ENCODE measurements at places on chromosomes 4 and X.

GRCh38 chr4:141849778-141850177, 213.4 kb downstream of the IL15 start:
- DNase-seq = no peak

- no peak for DNase-seq
Observed at GRCh38 chrX:100294965-100295364, 115.1 kb downstream of the PCDH19 start.

DNA sequence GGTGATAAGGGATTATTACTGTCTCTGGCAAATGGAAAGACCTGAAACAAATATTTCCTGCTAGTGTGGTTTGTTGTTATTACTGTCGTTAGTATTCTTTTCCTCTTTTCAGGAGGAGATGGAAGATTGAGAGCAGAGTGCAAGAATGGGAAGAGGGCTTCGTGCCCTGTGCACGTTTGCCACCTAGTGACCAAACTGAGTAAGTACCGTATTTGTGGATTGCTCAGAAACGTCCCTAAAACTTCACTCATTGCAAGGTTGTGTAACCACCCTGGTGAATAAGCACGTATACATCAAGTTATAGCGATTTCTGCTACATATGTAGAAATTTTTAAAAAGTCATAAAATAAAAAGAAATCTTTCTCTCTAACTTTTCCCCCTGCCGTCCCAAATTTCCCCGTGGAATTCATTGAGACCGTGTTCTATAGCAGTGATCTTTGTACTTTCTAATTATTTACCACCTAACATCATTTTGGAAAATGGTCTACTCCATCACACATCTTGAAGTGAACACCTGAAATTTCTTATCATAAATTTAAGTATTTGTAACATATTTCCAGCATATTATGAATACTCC, 24.3 kb downstream of the LINC00632 start:
- DNase-seq = no peak

- DNase-seq = no peak
Observed at GRCh38 chr4:81874661-81875515, 403.2 kb upstream of the RASGEF1B start.

GRCh38 chrX:23952984-23953907, 45.4 kb downstream of the CXorf58 start:
- DNase-seq = no peak

DNA sequence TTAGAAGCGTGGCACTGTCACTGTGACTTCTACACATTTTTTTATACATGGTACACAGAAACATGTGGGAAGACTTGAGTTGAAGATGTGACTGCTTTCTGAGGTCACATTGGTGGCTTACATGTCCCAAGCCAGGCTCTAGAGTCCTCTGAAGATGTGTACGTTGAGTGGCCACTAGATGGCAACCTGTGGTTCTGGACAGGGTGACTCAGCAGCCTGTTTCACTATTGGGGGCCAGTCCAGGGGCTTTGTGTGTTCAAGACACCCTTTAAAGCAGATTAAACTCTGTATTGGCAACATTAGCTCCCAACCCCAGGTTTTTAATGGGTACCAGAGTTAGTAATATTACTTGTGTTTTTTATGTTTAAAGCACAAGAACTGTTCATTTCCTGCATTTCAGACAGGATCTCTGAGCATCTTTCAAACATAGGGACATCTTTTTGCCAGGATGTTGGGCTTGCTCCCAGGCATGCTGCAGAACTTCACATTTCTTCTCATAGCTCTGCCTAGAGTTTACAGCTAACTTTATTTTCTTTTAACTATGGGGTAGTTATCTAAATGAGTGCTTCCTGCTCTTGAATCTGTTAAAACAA, 53.0 kb downstream of the DCUN1D4 start:
- DNase-seq = peak; percentile 40
